ENCODE measurements at places on chromosomes 1 and 21. TPM values are rescaled to one million over a fixed set of nuclear protein-coding genes. Genes with fewer than 3 reads are reported as not detected.

Gene GNG12
- total RNA-seq: not detected

Gene LCE2C
- not detected for total RNA-seq

Gene RNU1-3
- 1,658 TPM for total RNA-seq

Gene CD53
- 554 TPM for total RNA-seq

Gene THEM5
- not detected for total RNA-seq

Gene NUAK2
- 19.2 TPM for total RNA-seq

Gene SH3BGR
- 1.3 TPM for total RNA-seq

Gene MAGI3
- 9.8 TPM for total RNA-seq

Gene GJB4
- total RNA-seq: not detected

Gene CLCA4
- not detected for total RNA-seq

Gene SASS6
- 10.5 TPM for total RNA-seq

Gene KCNE2
- total RNA-seq: not detected

Gene ANXA9
- total RNA-seq: not detected

Gene DDAH1
- not detected for total RNA-seq

Gene CDC7
- total RNA-seq: 18.4 TPM

Gene FAM163A
- not detected for total RNA-seq

Gene IL20
- not detected for total RNA-seq

Gene UBL4B
- total RNA-seq: not detected

Gene NDUFV3
- 19.0 TPM for total RNA-seq

Gene CLCA1
- total RNA-seq: not detected

Gene IFNLR1
- total RNA-seq: 2.7 TPM

Gene PIGR
- not detected for total RNA-seq

Gene TMEM63A
- 241 TPM for total RNA-seq

Gene CHIA
- not detected for total RNA-seq

Gene ATP5PO
- total RNA-seq: 198 TPM

Gene ASCL5
- total RNA-seq: not detected

Gene RPL22
- total RNA-seq: 481 TPM

Gene ZMYM4
- total RNA-seq: 30.8 TPM

Gene CACNA1S
- not detected for total RNA-seq

Gene NID1
- total RNA-seq: not detected

Gene SMPDL3B
- 1.0 TPM for total RNA-seq

Gene SFT2D2
- 60.8 TPM for total RNA-seq

Gene GSTM1
- 0.24 TPM for total RNA-seq

Gene ATP8B2
- total RNA-seq: 156 TPM

Gene SV2A
- total RNA-seq: 17.3 TPM

Gene TCEA3
- 59.4 TPM for total RNA-seq

Gene CRNN
- total RNA-seq: not detected

Gene HEYL
- total RNA-seq: not detected

Gene LCE1A
- total RNA-seq: not detected

Gene OTUD3
- 9.4 TPM for total RNA-seq

Gene TAS1R1
- not detected for total RNA-seq

Gene GPR153
- total RNA-seq: 1.2 TPM

Gene TMEM82
- not detected for total RNA-seq

Gene DPM3
- 60.3 TPM for total RNA-seq

Gene FCRL3
- total RNA-seq: not detected

Gene ATAD3C
- 1.4 TPM for total RNA-seq

Gene HCRTR1
- total RNA-seq: not detected

Gene VCAM1
- total RNA-seq: 0.08 TPM

Gene NT5C1A
- total RNA-seq: not detected

Gene CYP4B1
- total RNA-seq: not detected

Gene MRPS6
- total RNA-seq: 64.2 TPM

Gene NEGR1
- total RNA-seq: not detected

Gene NBPF20
- total RNA-seq: 1.3 TPM

Gene CYP4Z1
- not detected for total RNA-seq

Gene GJA9
- total RNA-seq: not detected
